ENCODE measurements at places on chromosomes 16 and 17. TPM values are rescaled to one million over a fixed set of nuclear protein-coding genes. Genes with fewer than 3 reads are reported as not detected.

The METRNL gene
- total RNA-seq = 131 TPM

The PRR35 gene
- total RNA-seq = not detected

The DHRS7C gene
- total RNA-seq = not detected

The TMEM238L gene
- total RNA-seq = not detected

The POLR2A gene
- 126 TPM for total RNA-seq

The SLC2A4 gene
- total RNA-seq = 6.1 TPM

The OMG gene
- total RNA-seq = 0.94 TPM

The CD300E gene
- total RNA-seq = 3.8 TPM

The MEIOC gene
- total RNA-seq = not detected

The KRT23 gene
- total RNA-seq = 0.53 TPM

The ADAD2 gene
- not detected for total RNA-seq

DNA sequence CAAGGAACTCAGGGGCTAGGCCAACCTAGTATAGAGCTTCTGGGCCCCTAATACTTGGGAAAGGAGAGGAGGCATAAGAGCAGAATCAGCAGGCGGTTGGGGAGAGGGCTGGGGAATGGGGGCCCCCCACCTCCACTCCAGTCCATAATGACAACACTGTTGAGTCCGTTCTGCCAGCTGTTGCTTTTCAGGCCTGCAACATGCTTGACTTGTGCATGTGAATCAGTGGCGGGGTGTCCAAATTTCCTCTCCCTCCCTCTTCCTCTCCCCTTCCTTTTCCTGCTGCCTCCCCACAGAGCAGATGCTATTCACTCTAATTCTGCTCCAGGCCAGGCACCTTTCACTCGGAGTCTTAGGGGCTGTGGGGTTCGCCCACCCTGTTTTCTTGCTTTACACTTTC is 31.7 kb downstream of the SGSM2 start:
- DNase-seq = no peak

DNA sequence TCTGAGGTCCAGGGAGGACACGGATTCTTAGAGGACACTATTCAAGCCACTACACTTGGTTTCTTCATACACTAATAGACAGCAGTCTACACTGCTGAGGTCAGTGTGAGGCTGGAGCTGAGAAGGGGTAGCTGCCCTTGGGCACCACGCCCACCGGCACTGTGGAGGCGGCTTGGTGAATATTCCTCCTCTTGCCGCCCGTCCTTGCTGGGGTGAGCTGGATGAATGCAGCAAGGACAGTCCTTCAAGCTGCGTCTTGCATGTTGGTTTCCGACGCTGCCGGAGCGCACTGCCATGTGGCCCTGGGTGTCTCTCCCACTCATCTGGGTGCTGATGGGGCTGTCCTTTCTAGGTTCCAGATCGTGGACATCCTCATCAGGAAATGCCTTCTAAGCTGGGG is 2.6 kb downstream of the ZNF205 start:
- no peak for DNase-seq

GRCh38 chr16:82011199-82011641 is at the start of gene SDR42E1:
Gene SDR42E1 (minus strand): TSS chr16:82011470. CDS start chr16:82000858, 10,612 bp downstream.
- DNase-seq = no peak

DNA sequence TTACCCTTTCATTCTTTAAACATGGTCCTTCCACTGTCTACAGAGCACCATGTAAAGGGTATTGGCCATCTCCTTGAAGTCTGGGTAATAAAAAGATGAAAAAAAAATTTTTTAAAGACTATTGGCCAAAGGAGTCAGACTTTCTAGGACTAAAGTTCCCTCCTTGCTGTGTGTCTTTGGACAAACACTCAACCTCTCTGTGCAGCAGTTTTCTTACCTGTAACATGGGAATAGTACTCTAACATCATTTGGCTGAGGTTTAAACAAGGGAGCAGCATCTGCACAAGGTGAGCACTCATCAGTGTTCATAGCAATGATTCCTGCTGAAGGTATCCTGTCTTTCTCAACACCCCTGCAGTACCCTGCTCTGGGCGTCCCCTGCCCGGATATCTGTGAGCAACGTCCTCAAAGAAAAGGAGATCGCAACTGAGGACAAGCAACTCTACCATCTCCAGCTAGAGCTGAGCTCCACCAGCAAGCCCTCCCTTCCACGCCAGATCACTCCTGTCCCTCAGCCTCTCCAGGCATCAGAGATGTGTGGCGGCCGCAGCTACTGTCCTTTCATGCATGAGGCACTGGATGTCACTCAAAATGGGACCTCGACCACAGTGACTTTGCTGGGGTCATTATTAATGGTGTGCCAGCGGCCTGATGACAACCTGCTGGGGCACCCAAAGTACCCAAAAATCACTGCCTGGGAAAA is 29.5 kb upstream of the RPH3AL start:
- DNase-seq = no peak

DNA sequence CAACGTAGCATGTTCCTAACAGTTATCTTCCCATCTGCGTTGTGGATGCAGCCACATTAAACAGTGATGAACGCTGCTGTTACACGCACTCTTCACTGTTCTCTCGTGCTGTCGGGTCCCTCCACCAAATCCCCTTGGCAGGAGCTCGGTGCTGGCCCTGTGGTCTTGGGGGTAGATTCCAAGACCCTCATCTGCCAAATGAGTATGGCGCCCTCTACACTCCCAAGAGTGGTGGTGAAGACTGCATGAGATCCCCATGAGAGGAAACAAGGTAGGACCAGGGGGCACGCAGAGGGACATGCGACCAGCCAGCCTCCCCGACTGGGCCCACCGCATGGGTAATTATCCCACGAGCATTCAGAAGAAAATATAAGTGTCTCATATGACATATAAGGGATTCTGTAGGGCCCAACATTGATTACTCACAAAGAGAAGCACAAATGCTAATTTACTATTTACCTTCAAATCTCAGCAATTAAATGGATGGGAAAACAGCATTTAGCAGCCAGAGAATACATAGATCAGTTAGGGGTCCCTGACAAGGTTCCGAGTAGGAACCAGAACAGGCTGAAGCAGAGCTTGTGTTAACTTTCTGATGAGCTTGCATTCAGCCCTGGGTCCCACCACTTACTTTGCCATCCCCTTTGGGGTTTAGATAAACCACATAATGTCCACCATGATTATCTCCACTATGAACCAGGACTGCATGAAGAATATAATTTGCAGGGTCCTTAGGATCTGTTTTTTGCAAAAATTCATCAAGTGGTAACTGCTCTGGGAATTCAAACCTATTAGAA is 23.8 kb downstream of the LITAFD start:
- no peak for DNase-seq

- DNase-seq = no peak
Observed at GRCh38 chr16:68396481-68396880, 51.8 kb downstream of the SMPD3 start.

GRCh38 chr16:89198417-89199240 is 1.7 kb downstream of the SLC22A31 start:
- DNase-seq = peak; percentile 53

- DNase-seq = no peak
Observed at GRCh38 chr17:36203335-36203734, 6.8 kb upstream of the CCL3L1 start.

DNA sequence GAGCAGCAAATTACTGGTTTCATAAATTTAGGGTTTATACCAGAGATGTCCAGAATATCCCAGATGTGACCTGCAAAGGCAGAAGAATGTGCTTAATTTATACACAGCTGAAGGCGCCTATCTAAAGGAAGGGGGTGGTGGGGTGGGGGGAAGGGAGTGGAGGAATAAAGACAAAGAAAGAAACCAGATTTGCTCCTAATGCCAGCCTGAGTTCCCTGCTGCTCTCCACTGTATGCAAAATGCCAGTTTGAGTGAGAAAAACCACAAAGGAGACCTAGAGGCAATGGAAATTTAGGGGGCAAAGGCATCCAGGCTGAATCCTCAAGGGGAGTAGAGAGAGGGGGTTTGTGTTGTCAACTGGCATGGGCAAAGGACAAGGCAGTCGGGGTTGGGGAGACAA is 161.5 kb upstream of the TOX3 start:
- DNase-seq = no peak

- no peak for DNase-seq
Observed at GRCh38 chr17:62172492-62173291, 107.6 kb upstream of the MED13 start.

DNA sequence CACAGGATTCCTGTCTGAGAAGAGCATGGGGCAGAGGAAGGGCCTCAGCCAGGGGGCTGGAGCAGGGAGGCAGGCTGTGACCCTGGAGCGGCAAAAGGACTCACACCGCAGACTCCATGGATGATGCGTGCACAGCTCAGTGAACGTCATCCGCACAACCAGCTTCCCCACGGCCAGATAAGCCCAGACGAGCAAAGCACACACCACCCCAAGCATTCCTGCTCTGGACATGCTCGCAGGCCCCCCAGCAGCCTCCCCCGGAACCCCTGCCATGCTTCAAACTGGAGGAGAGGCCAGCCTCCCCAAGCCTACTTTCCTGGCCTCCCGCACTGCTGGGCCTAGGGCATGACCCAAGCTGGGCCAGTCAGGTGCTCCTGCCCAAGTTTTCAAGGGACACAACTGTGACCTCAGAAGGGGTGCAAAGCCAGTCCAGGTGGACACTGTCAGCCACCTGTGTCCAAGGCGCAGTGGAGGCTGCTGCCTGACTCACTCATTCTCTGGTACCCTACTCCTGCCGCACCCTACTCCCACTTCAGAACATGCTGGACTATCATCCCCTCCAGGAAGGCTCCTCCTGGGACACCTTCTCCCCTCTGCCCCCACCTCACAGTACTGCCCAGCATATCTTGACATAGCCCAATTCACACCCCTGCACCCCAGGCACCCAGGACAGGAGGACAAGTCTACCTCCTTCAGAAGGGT is 4.8 kb downstream of the BCAR1 start:
- no peak for DNase-seq

DNA sequence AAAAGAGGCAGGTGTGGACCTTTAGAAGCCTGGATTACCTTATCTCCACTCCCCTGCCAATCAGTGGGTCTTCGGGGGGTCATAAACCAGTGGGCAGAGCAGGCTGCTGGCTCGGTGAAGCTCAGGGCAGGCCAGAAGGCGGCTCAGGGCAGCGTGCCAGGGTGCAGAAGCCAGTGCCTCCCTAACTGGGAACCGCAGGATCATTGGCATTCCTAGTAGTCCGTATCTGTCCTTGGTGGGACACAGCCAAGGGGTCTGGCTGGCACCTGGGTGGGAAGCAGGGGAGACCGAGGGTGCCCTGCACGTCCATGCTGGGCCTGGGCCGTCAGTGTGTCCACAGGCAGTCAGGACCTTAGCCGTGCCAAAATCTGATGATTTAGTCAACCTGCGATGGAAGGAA is 76.8 kb downstream of the SEC14L1 start:
- no peak for DNase-seq

DNA sequence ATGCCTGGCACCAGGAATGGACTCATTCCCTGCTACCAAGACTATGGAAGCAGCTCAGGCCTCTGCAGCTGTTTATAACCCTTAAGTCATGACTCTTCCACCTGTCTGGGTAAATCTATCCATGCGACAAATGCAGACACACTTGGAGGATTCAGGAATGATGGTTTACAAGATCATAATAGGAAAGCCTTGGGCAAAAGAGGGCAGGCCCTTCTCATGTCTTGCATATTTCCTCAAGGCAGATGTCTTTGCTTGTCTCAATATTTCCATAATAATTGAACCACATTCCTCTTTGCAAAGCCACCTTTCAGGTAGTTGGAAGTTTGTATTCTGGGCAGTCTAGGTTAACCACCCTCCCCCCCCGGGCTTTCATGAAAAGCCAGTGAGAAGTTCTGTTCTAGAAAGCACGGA is 884 bp upstream of the JPT1 start:
- peak; percentile 40 for DNase-seq

- no peak for DNase-seq
Observed at GRCh38 chr17:12985431-12986293, 32.2 kb downstream of the ELAC2 start.

DNA sequence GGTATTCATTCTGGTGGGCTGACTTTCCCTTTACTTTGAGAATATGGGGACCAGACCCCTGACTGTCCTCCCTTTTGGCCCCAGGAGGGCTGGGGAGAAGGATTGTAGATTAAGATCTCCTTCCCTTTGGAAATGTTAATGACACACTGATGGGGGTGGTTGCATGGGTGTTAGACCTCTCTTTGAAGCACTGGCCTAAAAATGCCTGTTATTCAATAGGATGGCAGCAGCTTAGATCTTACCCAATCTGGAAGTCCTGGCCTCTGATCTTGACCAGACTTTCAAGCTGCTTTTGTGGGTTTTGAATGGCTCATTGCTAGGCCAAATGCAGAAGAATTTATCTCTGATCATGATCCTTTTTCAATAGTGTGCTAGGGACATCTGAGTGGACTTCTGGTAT is 25.7 kb downstream of the MAP3K3 start:
- DNase-seq = no peak

GRCh38 chr17:9594065-9594464 is 17.6 kb downstream of the CFAP52 start:
- no peak for DNase-seq

- DNase-seq = no peak
Observed at GRCh38 chr17:17204041-17204591, 2.0 kb downstream of the PLD6 start.
